ENCODE measurements at places on chromosomes 16 and 17.
A peak's percentile ranks its signal among the peaks of the same experiment; 100 is the strongest.

DNA sequence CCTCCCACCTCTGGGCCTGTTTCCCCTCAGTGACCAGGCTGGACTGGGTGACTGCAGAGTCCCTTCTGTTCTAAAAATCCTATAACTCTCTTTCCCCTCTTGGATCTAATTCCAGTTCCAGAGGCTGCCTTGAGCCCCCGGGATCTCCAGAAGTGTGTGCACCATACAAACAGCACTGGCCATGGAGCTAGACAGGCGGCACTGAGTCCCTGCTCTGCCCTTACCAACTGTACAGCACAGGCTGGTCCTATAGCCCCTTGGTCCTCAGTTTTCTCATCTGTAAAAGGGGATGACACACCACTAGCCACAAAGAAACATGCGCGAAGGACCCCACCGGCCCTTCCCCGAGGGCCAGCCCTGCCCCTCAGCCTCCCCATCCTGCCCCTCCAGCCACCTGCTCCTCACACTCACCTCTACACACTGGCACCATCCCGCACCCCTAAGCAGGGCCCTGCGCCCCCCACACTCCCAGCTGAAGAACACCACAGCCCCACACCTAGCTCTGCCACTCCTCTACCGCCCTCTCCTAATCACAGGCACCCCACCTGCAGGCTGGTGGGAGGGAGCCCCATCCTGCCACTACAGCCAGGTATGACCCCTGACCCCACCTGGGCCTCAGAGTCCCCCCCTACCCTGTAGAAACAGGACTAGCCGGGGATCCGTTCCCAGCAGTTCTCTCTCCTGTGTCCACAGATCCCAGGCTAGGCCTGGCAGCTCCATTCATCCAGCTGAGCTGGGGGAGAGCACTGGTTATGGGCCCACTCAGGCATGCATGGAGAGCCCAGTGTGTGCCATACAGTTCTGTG lies 913 bp upstream of the KRT16 start:
- no peak for DNase-seq

- DNase-seq, result no peak
These were observed 45.7 kb upstream of the KPNB1 start for GRCh38 chr17:47603830-47604597.

DNA sequence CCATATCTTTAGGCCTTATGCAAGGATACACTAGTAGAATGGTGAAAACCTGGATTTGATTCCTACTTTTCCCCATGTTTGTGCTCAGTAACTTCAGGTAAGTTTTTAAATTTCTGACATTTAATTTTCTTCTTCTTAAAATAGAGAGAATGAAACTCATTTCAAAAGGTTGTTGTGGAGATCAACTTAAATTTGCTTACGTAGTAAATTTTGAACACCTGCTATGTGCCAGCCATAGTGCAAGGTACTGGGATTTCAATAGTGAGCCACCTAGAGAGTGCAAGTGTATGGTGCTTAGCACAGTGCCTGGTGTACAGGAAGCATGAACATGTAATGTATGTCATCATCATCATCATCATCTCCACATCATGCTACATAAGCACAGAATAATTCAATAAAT lies 73.6 kb upstream of the SMIM36 start:
- no peak for DNase-seq

- DNase-seq, result peak; percentile 54
These were observed 15.4 kb upstream of the CTCF start for GRCh38 chr16:67546761-67547422.

DNA sequence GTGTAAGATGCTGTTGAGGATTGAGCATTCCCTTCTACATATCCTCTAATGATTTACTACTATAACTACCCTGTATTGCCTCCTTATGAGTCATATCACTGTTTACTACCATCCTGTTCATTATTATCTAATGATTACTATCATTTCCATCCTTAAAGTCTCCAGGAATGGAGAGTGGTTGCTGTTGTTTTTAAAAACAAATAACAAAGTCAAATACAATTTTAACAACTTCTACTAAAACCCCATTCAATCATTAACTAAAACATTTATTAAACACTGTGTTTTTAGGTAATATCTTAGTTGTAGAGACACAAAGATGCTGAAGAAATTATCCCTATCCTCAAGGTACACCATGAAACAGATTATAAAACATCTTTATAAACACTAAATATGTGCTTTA lies 126.9 kb downstream of the BRIP1 start:
- no peak for DNase-seq

DNA sequence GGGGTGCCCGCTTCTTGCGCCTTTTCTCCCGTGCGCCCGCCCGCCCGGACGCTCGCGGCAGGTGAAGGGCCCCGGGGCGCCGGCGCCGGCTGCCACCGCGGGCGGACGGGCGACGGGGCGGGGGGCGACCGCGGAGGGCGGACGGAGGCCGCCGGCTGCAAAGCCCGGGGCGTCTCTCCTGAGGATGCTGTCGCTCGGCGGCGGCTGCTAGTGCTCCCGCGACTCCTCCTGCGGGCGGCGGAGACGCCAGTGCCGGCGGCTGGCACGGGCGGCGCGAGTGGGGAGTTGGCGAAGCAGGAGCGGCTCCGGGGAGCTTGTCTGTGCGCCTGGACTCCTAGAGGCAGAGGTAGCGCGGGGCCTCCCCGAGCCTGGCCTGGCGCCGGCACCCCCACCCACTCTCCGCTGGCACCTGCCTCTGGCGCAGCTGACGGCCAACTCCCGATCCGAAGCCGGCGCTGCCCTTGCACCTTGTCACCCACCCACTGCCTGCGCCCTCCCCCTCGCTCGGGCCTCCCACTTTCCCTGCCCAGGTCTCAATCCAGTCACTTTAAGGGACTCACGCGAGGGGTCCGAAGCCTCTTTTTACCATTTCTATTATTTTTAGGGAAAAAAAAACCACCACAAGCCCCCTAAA lies at the start of gene FAM20A:
Gene FAM20A, minus strand, starts transcription at position 437 of the 634 bp plus-strand sequence. CDS start 701 bp downstream, outside the sequence.
- no peak for DNase-seq

GRCh38 chr17:65359016-65359415 lies 202.4 kb downstream of the AXIN2 start:
- peak; percentile 83 for DNase-seq

- DNase-seq, result peak; percentile 50
These were observed 62.7 kb downstream of the TEX2 start for GRCh38 chr17:64200080-64201032.

GRCh38 chr17:48373130-48373830 lies 56.7 kb downstream of the SKAP1 start:
- no peak for DNase-seq

- DNase-seq, result peak; percentile 22
These were observed 1.6 kb downstream of the MPO start for GRCh38 chr17:58279016-58279711.

Measured in amniotic epithelial cell (primary cell).